CD14-positive monocyte (primary cell): ENCODE measurements at places on chromosomes 6 and 20.

DNA sequence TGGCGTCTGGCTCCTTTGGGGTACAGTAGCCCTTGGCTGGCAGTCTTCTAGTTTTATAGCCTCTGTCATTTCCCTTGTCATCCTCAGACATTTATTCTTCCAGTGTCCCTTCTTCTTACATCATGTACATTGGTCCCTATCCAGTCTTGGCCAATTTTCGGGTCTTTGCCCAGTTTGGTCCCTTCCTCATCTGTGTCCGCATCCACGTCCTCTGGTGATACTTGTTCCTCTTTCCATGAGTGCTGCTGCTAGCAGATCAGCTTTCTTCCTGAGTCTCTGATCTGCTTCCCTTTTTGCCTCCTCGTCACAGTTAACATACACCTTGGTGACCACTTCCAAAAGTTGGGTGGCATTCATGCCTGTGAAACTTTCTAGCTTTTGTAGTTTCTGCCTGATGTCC lies 86.2 kb upstream of the GPR6 start:
- H3K27ac ChIP-seq, result peak overlapping the region; percentile 97
- DNase-seq, result peak; percentile 88
- H3K4me1 ChIP-seq, result peaks cover 58% of the 10 kb centered on the region
- no peaks in the 10 kb centered on the region for H3K36me3 ChIP-seq

- no peak overlapping the region for H3K27ac ChIP-seq
- peaks cover 3% of the 10 kb centered on the region for H3K4me1 ChIP-seq
- H3K27me3 ChIP-seq, result no peaks in the 10 kb centered on the region
- DNase-seq, result no peak
- H3K36me3 ChIP-seq, result no peaks in the 10 kb centered on the region
- H3K4me3 ChIP-seq, result no peak overlapping the region
Measured at GRCh38 chr6:69883551-69883950, 17.2 kb downstream of the COL19A1 start.

GRCh38 chr6:40506954-40507353 lies 80.2 kb downstream of the LRFN2 start:
- H3K36me3 ChIP-seq, result no peaks in the 10 kb centered on the region
- no peak for DNase-seq
- H3K27me3 ChIP-seq, result no peaks in the 10 kb centered on the region
- H3K27ac ChIP-seq, result no peak overlapping the region
- no peak overlapping the region for H3K4me3 ChIP-seq

DNA sequence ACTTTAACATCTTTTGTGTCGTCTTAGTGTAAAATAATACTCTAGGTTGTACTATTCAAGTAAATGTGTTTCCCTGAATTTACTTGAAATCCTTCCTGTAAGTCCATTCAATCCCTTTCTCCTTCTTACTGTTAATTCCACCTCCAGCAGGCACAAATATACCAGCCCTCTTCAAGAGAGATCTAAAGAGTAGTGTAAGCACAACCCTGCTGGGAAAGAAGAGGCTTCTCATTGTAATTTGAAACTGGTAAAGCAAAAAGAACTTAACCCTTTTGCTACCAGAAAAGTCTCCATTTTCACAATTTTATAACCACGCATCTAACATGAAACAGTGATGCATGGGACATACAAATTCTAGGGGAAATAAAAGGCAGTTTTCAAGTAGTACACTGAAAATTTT lies at the start of gene BMP5:
Gene BMP5 (minus strand): TSS at position 191 of the 400 bp plus-strand sequence. CDS start 725 bp downstream, outside the sequence.
- H3K4me3 ChIP-seq, result no peak within 1 kb of the TSS
- DNase-seq, result no peak
- H3K27me3 ChIP-seq, result no peaks in the 10 kb centered on the region
- no peaks in the 10 kb centered on the region for H3K36me3 ChIP-seq
- H3K27ac ChIP-seq, result no peak within 1 kb of the TSS

- H3K27ac ChIP-seq, result no peak overlapping the region
- no peak overlapping the region for H3K4me3 ChIP-seq
- no peak for DNase-seq
- H3K27me3 ChIP-seq, result no peaks in the 10 kb centered on the region
- peaks cover 31% of the 10 kb centered on the region for H3K4me1 ChIP-seq
- H3K36me3 ChIP-seq, result peaks cover 4% of the 10 kb centered on the region
Measured at GRCh38 chr6:39111280-39111679, 3.7 kb downstream of the SAYSD1 start.
